ENCODE measurements at places on chromosomes 11 and 22. TPM values are rescaled to one million over a fixed set of nuclear protein-coding genes. Genes with fewer than 3 reads are reported as not detected.

Gene TRPM5
- total RNA-seq: not detected

Gene OR2AG1
- not detected for total RNA-seq

Gene MEN1
- 8.3 TPM for total RNA-seq

Gene FXYD6
- total RNA-seq: not detected

Gene PIH1D2
- total RNA-seq: 0.51 TPM

Gene CABP7
- not detected for total RNA-seq

Gene OR5A1
- total RNA-seq: not detected

Gene MCAM
- total RNA-seq: 36.3 TPM

Gene SNX32
- total RNA-seq: under 0.01 TPM

Gene MMP12
- total RNA-seq: not detected

Gene FAM181B
- 1.0 TPM for total RNA-seq

Gene MAPK12
- total RNA-seq: 14.1 TPM

Gene NPTXR
- under 0.01 TPM for total RNA-seq

- no peak for DNase-seq
These were observed 72.2 kb downstream of the PDHX start for GRCh38 chr11:34988294-34989255.

GRCh38 chr22:49812838-49813237 is 14.8 kb downstream of the BRD1 start:
- DNase-seq: no peak

DNA sequence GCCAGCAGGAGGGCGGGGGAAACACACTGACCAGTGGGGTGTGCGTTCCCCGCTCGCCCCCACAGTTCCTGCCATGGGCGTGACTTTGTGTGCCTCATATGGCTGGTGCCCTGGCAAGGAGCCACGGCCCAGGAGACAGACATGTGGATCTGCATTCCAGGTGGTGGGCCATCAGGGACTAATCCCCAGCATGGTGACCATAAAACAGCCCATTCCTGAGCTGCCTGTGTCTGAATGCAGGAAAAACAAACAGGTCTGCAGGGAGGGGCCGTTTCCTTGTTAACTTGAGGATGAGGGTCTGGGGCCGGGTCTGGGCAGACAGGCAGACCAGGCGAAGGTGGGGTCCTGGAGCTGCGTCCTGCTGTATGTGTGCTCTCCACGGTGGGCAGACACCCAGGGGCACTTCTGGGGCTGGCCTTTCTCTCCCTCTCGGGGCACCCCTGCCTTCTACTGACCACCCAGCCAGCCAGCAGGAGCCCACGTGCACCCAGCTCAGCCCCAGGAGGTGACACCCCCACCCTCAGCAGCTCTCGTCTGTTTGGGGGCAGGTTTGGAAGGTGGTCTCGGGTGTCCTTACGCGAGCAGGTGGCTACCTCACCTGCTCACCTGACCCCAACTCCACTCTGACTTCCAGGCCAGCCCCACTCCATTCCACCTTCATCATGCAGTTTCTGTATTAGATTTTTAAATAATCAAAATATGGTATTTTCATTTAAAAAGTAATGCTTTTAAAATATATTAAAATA is 120.3 kb downstream of the KCNQ1OT1 start:
- DNase-seq: no peak

- no peak for DNase-seq
These were observed 28.2 kb upstream of the CHKA start for GRCh38 chr11:68149417-68149816.

DNA sequence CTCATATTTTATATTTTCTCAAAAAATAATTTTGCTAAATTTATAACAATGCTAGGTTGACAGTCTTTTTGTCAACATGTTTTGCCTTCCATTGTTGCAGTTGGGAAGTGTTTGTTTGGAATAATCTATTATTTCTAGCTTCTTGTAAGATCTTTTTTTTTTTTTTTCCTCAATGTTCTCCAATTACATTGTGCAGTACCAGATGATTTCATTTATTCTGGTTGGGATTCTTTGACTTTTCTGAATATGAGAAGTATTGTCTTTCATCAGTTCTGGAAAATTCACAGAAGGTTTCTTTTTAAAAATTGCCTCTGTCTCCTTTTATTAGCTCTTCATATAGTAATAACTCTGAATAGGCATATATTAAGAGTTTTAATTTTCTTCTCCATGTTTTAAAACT is 245.4 kb downstream of the DYNC2H1 start:
- no peak for DNase-seq

DNA sequence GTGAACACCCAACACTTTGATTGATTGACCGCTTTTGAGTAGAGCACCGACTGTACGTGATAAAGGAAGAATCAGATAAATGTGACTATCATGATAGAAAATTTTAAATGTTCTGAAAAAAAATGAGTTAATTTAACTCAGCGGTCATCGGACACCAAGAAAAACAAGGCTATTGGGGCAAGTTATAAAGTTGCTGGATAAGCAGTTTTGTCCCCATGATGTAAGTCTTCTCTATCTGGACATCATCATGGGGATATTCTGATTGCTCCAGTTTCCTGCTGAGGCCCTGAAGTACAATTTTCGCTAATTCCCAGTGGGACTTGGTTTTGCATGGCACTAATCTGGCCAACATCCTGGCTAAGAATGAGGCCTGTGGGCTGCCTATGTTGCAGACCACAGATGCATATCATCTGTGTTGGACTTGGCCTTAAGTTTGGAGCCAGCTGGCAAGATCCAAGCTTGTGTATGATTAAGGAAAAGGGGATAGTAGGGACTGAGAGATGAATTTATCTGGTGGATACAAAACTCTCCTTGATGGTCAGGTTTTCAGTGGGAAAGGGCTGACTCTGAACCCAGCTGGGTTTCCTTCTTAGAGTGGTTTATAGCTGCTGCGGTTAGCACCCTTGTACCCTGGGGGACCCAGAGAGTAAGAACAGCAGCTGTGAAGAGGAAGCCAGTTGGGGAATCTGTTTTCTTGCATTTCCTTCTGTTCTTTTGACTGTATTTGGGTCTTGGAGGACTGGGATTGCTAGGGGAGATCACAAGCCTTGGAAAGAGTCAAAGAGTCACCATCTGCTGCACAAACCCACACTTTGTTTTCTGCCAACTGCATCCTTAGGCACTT is 118.3 kb downstream of the SEZ6L start:
- no peak for DNase-seq

GRCh38 chr22:17388235-17388634 is 19.0 kb downstream of the CECR2 start:
- no peak for DNase-seq

DNA sequence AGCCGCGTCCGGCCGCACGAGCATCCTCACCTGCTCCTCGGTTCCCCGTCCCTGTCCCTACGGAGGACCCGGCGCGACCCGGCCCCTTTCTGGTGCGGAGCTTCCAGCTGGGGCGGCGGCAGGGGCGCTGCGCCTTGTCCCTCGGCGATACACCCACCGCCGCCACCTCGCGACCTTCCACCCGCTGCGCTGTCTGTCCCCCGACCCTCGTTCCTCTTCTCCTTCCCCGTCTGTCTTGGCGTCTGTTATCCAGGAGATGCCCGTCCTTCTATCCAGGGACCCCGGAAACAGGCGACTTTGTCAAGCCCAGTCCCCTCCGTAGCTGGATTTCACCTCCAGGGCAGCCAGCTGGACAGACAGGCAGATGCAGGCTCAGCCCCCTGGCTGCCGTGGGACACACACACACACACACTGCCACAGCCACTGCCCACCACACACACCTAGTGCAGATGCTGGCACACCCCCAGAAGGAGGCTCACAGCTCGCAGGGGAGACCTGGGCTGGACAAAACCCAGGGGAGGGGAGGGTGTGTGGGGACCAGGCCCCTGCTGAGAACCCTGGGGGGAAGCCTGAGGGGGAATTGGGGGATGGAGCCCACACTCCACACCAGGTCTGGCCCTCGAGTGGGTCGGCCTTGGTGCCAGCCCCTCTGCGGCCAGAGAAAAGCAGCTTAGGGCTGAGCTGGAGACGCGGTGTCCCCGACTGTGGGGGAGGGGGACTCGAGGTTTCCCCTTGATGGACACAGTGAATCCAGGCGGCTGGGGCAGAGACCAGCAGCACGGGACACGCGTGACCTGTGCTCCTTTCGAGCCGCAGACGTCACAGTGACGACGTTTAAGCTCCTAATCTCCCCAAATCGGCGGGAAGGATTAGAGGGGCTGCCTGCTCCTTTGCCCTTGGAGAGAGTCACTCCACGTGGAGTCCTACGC is 788 bp downstream of the DRD4 start:
- no peak for DNase-seq

GRCh38 chr11:75815345-75816168 is 547 bp downstream of the UVRAG start:
- no peak for DNase-seq

GRCh38 chr11:86938900-86939880 is 16.0 kb downstream of the FZD4 start:
- peak; percentile 65 for DNase-seq

GRCh38 chr11:116577273-116577672 is 195.5 kb downstream of the BUD13 start:
- no peak for DNase-seq

- DNase-seq: no peak
These were observed 76.6 kb upstream of the UCP3 start for GRCh38 chr11:74085542-74085892.

DNA sequence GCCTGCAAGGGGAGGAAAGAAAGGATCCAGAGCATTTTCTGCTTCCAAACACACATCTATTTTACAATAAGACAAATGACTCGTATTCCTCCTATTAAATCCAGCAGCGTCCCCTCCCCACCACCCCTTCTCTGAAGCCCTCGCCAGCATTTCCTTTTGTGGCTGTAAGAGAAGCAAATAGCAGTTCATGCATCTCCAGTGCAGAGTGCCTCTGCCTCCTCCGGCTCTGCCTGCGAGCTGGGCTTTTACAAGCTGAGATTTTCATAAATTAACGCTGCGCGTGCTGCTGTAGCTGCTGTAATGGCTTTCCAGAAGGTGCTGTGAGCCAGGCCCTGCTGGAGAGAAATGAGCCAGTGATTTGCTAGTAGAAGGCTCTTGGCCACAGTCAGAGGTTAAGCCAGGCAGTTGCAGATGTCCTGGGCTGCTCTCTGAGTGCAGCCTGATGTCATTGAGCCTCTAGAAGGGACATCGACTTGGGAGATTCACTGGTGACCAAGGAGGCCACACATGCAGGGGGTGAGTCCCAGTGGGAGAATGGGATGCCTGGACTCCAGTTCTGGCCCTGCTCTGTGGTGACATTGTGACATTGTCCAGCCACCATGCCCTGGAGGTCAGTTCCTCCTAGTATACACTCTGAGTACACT is 134.5 kb upstream of the NAV2 start:
- no peak for DNase-seq

- DNase-seq: peak; percentile 65
These were observed at the start of gene SRSF8 for GRCh38 chr11:95066716-95067038. SRSF8 (plus strand) TSS chr11:95066919; CDS start chr11:95067227, 308 bp downstream.

DNA sequence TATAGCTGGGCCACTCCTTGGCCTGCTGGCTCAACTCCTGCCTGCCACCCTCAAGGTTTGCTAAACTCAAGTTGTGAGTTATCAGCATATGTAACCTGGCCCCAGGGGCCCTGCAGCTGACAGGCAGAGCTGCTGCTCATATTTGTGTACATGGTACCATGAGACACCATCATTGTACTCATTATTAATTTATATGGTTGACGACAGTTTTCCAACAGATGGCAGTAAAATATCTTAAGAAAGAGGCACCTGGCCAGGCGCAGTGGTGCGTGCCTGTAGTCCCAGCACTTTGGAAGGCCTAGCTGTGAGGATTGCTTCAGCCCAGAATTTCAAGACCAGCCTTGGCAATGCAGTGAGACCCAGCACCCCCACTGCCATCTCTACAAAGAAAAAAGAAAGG is 11.4 kb upstream of the DENND5A start:
- no peak for DNase-seq

DNA sequence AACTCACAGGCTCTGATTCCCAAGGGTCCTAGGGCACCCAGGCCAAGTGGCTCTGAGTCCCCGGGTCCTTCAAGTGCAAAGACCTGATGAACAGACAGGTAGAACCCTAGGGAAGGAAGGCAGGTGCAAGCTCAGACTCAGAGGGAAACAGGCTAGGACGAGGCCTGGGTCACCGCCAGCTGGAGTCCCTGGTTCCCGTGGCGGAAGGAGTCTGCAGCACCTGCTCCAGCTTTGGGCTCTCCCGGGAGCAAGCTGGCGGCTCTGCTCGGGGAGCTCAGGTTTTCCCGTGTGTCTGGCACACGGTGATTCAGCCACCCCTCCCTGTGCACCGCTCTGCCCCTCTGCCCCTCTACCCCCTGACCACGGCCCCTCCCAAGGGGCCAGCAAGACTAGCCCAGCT is 59.8 kb downstream of the WNT7B start:
- DNase-seq: no peak

DNA sequence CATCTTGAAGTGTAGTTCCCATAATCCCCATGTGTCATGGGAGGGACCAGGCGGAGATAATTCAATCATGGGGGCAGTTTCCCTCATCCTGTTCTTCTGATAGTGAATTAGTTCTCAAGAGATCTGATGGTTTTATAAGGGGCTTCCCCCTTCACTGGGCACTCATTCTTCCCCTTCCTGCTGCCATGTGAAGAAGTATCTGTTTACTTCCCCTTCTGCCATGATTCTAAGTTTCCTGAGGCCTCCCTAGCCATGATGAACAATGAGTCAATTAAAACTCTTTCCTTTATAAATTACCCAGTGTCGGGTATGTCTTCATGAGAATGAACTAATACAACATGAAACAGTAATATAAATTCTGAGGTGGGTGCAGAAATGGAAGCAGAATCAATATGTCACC is 12.1 kb upstream of the SPTBN2 start:
- DNase-seq: no peak

DNA sequence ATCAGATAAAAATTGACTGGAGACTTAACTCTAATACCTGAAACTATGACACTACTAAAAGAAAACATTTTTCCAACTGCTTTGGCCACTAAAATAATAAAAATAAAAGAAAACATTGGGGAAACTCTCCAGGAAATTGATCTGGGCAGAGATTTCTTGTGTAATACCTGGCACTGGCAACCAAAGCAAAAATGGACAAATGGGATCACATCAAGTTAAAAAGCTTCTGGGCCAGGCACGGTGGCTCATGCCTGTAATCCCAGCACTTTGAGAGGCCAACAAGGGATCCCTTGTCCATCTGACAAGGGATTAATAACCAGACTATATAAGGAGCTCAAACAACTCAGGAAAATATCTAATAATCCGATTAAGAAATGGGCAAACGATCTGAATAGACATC is 64.6 kb upstream of the RAB1B start:
- DNase-seq: no peak

DNA sequence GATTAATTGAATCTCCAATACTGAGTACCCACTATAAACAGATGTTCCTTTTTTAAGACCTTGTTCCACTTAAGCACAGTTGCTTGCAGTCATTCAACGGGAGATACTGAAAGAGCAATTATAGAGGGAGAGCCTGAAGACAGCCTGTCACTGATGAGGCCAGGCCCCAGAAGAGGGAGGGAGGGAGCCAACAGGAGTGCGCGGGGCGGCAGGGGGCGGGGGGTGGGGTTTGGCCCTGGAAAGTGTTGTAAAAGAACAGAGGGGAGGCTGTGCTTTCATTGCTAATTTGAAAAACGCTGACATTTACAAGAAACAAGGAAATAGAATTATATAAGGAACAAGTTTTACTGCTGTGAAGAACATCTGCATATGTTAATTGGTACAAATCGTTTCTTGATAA is 53.1 kb downstream of the MAP6 start:
- no peak for DNase-seq

DNA sequence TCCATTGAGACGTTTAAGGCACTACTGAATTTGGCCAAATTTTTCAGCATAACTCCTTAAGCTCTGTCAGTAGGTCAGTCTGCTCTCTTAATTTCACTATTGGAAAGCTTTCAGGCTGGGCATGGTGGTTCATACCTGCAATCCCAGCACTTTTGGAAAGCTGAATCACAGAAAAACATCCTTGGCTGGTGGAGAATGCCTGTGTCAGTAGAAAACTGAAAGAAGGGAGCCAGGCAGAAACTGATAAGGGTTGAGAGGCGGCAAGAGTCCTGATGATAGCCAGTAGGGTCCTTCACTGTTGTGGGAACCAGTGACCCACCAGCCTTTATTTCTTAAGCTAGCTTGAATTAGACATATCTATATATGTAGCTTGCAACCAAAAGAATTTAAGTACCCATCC is 22.6 kb downstream of the NEU3 start:
- no peak for DNase-seq

All from bronchial epithelial cell (primary cell).